Stimulated activated CD8-positive, alpha-beta memory T cell treated with anti-CD3 and anti-CD28 coated beads, Interleukin-15, amount 100 ng/mL, for 24 hours (primary cell): ENCODE measurements at places on chromosomes 2 and 18.

DNA sequence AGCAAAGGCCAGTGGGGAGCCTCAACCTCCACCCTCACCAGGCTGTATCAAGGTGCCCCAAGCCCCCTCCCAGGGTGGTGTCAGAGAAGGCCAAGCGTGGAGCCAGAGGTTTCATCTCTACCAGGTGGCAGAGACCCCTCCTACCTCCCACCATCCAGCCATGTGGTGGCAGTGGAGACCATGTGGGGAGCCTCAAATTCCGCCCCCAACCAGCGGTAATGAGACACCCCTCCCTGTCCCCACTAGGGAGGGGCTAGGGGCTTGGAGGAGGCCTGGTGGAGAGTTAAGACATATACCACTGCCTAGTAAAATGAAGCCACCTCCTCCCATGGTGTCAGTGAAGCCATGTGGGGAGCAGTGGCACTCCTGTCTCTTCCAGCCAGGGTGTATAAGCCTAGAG is 24.4 kb upstream of the YPEL5 start:
- no peak for DNase-seq

DNA sequence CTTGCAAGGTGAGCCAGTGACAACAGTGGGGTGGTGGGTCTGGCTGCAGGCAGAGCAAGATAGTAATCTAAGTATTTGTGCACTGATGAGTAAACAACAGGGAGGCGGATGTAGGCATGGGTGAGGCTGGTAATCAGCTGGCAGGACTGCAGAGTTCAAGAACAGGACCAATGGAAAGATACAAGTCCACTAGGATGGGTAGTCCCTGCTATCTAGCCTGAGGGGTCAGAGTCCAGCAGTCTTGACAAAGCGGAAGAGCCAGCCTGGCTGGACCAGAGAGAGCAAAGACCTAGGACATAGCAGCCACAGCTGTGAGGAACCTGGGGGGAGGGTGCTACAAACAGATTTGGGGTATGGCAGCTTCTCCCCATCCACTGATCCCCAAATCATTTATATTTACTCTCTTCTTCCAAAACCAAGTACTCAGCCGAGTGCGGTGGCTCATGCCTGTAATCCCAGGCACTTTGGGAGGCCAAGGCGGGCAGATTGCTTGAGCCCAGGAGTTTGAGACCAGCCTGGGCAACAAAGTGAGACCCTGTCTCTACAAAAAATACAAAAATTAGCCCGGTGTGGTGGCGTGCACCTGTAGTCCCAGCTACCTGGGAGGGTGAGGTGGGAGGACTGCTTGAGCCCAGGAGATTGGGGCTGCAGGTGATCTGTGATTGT is 25.9 kb downstream of the VIL1 start:
- no peak for DNase-seq

GRCh38 chr2:101974663-101975062 is 17.1 kb upstream of the IL1R2 start:
- no peak for DNase-seq

DNA sequence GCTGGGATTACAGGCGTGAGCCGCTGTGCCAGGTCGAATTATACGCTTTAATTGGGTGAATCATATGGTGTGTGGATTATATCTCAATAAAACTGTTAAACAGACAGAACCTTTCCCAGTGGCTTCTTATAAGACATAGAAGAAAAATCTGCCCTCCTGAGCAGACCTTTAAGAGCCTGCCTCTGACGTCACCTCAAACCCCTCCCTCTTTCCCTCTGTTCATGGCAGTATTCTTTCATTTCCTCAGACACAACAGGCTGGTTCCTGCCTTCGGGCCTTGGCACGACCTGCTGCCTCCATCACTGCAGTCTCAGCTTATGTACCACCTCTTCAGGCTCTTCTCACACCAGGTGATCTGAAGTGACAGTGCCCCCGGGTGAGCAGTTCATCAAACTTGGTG is 14.0 kb upstream of the PDIA6 start:
- DNase-seq = no peak

GRCh38 chr2:123540291-123540690 is 484.8 kb upstream of the CNTNAP5 start:
- no peak for DNase-seq

- no peak for DNase-seq
Measured at GRCh38 chr2:8925411-8925810, 78.1 kb downstream of the MBOAT2 start.

GRCh38 chr2:69375494-69376353 is 11.3 kb downstream of the GFPT1 start:
- no peak for DNase-seq

DNA sequence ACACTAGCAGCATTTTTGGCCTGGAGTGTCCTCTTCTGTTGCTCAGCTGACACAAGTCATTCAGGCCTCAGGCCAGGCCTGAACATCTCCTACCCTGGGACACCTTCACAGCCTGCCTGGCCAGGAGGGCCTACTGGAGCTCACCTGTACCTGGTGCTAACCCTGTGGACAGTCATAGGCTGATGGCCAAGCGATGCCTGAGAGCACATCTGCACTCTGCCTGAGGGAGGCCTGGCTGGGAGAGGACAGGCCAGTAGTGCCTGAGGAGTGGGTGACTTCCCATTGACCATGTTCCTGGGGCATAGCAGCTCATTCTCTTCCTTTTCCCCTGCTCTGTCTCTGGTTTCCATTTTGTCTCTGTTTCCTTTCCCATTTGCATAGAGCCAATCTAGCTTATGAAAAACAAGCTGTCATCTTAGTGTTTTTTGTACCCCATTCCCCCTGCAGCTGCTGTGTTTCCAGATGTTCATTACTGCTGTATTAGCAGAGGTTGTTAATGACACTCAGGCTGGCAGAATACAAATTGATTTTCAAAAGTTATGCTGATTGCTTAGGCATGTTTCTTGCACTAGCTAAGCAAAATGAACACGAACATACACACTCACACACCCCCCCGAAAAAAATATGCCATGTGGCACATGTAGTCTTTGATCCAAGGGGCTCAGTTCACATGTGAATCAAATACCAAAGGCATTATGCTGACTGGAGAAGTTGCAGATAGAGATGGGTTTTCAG is 149.7 kb upstream of the HS6ST1 start:
- no peak for DNase-seq

- no peak for DNase-seq
Measured at GRCh38 chr2:230870544-230871360, 6.0 kb downstream of the ITM2C start.

- no peak for DNase-seq
Measured at GRCh38 chr2:36952748-36953197, 13.6 kb downstream of the STRN start.

GRCh38 chr2:135676031-135676430 is 65.6 kb upstream of the UBXN4 start:
- no peak for DNase-seq

GRCh38 chr2:68193144-68193543 is 35.5 kb downstream of the PNO1 start:
- DNase-seq = no peak

DNA sequence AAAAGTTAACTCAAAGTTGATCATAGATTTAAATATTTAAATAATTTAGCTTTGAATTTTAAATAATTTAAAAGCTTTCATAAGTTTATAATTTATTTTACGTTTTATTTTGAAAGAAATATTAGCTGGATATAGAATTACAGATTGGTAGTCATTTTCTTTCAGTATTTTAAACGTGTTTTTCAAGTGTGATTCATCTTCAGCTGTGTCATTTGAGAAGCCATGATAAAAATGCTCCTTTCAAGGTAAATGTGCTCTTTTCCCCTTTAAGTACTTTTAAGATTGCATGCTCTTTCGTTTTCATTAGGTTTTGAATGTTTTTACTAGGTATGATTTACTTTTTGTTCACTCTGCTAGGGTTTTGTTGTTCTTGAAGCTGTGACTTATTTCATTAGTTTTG is 116.8 kb upstream of the FIGN start:
- no peak for DNase-seq

GRCh38 chr2:101360232-101360631 is 27.1 kb downstream of the CREG2 start:
- DNase-seq = no peak

GRCh38 chr2:52181080-52181479 is 1149.1 kb upstream of the NRXN1 start:
- DNase-seq = no peak

DNA sequence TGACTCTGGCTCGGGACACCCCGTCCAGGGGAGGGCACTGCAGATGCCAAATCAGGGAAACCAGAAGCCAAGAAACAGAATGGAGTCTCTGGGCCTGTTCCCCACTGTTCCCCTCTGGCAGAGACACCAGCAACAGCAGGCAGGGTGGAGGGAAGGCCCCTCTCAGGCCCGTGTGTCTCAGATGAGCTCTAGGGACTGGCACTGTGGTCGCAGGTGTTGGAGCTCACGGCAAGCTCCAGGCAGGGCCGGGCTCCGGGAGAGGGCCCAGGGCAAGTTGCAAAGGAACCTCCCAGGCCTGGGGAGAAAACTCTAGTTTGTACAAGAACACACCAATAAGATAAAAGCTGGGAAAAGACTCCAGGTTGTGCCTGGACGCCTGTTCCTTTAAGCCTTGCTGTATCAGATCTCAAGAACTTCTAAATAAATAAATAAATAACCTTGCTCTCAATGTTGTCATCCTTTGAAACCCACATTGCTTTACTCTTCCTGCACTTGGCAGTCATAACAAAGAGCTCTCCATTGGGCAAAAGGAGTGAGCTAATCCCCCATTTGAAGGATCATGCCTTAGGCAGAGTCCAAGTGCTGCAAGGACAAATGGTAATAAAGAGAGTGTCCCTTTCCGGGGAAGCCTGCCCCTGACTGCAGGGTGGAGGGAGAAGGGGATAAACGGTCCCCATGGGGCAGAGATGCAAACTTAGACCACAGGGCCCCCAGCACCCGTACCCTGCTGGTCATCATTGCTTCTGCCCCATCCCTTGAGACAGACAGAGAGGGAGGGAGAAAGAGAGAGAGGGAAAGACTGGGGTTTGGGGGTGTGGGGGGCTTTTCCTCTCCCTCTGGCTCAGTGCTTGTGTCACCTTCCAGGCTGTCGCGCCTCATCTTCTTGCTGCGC is 33.3 kb downstream of the CNGA3 start:
- DNase-seq = no peak

DNA sequence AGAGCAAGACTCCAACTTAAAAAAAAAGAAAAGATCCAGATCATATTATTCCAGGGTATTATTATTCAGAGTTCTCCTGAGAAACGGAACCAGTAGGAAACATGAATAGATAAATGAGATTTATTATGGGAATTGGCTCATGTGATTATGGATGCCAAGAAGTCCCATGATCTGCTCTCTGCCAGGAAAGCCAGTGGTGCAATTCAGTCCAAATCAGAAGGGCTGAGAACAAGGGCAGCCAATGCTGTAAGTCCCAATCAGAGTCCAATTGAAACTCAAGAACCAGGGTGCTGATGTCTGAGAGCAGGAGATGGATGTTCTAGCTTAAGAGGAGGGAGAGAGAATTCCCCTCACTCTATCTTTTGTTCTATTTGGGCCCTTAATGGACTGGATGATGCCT is 7.8 kb downstream of the SCYGR2 start:
- no peak for DNase-seq

DNA sequence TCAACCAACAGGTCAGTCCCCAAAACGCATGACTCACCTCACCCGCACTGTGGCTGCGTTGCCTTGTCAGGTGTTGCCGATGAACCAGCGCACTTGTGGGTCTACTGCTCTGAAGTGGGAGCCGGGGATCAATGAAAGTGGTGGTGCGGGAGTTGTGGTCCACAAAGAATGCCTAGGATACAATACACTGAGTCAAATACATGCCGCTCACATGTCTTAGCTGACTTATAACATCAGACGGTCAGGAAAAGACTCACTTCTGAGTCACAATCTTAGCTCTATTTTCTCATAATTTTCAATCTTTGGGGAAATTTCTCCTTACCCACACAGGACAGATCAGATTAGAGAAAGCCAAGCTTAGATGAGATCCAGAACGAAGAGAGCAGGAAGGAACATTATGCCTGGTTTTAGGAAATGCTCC is 107.1 kb upstream of the STK17B start:
- no peak for DNase-seq

- no peak for DNase-seq
Measured at GRCh38 chr2:109208951-109209335, 79.9 kb downstream of the SH3RF3 start.

- no peak for DNase-seq
Measured at GRCh38 chr2:235291461-235291860, 202.4 kb upstream of the AGAP1 start.

- DNase-seq = no peak
Measured at GRCh38 chr2:223232285-223232684, 180.3 kb downstream of the KCNE4 start.

GRCh38 chr2:229660951-229661350 is 53.4 kb downstream of the DNER start:
- no peak for DNase-seq

DNA sequence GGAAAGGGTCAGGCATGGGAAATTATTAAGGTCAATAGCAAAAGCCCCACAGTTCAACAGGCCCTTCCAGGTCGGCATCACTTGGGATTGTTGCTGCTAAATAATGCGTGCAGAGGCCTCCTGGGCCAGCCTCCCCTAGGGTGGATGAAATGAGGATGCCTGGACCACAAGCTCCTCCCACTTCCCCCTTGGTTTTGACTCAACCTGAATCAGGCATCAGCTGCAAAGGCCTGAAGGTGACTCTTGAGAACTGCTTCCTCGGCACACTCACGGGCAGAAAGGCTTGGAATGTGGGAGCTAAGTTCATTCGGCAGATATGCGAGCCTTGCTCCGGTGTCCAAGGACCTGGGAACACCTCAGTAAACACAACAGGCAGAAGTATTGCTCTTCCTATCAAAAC is 69.3 kb downstream of the MBP start:
- no peak for DNase-seq

DNA sequence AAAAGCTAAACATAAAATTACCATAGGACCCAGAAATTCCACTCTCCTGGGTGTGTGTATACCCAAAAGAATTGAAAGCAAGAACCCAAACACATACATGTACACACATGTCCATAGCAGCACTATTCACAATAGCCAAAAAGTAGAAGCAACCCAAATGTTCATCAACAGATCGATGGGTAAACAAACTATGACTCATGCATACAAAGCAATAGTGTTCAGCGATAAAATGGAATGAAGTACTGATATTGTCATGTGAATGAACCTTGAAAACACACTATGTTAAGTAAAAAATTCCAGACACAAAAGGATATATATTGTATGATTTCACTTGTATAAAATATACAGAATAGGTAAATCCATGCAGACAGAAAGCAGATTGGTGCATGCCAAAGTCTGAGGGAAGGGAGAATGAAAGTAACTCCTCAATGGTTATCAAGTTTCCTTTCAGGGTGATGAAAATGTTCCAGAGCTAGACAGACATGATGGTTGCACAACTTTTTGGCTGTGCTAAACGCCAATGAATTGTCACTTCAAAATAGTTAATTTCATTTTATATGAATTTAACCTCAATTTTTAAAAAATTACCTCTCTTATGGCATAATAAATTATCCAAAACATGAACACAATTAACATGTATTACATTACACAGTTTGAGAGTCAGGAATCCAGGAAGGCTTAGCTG is 35.5 kb downstream of the GKN2 start:
- no peak for DNase-seq

- no peak for DNase-seq
Measured at GRCh38 chr2:170828533-170828916, 11.8 kb downstream of the GAD1 start.

DNA sequence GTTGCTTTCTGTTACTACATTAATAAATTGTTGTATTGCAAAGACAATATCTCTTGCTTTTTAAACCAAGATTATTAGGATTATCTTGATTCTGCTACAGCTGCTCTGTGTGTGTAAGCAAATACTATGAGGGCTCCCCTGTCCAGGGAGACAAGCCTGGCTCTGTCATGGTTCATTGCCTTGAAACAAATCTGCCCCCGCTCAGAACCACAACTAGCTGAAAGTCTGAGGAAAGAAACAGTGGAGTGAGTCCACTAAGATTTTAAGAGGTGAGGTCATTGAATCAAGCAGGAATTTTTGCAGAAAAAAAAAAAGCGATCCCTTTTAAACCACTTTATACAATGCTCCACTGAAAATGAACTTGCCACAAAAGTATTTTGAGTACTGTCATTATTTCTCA is 30.8 kb upstream of the LRRTM4 start:
- DNase-seq = no peak
